ENCODE measurements at places on chromosomes 13 and 19.

DNA sequence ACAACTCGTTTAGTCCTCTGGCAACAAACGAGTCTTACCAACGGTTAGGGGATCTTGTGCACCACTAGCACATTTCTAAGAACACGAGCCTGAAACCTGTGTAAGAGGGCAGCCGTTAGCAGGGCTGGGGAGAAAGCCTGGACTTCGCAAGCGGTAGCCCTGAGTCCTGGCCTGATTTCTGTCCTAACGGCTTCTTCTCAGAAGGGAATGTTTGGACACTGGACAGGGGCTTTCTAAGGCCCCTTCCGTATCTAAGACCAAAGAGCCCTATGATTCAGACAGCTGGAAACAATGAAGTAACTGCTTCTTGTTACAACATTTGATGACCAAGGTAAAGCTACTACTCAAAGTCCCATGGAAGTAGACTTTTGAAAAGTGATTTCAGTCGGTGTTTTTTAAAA lies 2.2 kb downstream of the ANKRD10 start:
- DNase-seq = no peak

DNA sequence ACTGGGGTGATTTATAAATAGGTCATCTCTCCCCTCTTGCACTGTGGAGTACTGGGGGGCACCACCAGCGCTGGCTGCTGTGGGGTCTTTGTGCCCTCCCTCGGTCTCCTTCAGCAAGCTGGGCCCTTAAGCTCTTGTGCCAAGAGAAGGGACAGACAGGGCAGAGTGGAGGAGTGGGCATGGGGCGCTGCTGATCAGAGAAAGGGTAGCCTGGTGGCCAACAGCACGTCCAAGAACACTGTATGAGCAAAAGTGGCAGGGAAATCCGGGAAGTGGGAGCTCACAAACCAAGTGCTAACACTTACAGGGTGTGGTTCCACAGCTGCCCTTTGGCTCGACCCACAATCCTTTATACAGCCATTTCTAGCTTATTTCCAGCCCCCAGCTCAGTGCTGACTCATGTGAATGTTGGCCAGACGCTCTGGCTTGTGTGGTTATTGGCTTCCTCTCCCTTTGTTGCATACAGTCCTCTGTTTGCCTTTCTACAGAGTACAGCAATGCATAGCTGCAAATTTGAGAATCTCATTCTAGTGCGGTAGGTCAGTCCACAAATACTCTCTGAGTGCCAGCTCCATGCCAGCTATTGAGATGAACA lies 298.8 kb downstream of the SHISA2 start:
- DNase-seq = no peak

DNA sequence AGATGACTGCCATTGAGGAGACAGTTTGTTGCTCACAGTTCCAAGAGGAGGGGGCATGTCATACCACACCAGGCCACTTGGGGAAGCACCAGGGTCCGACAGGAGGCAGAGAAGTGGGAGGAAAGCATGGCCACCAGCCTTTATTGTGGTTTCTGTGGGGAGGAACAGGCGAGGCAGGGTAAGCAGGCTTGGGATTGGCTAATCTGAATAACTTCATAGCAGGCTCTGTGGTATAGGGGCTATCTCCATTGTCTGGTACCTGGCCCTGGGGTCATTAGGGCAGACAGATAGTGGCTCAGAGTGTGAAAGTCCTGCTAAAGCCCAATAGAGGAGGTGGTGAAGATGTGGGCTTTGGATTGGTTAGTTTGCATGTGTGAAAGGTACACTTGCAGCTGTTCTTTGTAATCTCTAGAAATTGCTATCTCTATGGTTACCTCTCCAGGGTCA lies 35.5 kb downstream of the CBY2 start:
- DNase-seq = no peak

DNA sequence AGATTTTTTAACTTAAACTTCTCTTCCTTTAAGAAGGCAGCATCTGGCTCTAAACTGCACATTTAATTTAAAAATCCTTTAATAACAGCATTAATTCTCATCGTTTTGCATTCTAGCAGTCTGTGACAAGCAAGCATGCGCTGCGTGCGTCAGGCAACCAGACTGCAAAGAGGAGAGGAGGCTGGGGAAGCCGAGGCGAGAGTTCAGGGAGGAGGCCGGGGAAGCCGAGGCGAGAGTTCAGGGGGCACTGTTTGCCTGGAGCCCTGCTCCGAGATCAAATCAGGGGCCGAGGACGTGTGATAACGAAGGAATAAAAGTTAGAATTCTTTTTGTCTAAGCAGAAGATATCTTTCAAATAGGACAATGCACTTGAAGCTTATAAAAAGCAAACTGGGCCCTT lies 435.7 kb downstream of the EFNB2 start:
- DNase-seq = no peak

GRCh38 chr13:89554801-89555200 lies 1792.7 kb upstream of the MIR17HG start:
- DNase-seq = no peak

- no peak for DNase-seq
Measured at GRCh38 chr13:66322193-66322740, 907.9 kb downstream of the PCDH9 start.

DNA sequence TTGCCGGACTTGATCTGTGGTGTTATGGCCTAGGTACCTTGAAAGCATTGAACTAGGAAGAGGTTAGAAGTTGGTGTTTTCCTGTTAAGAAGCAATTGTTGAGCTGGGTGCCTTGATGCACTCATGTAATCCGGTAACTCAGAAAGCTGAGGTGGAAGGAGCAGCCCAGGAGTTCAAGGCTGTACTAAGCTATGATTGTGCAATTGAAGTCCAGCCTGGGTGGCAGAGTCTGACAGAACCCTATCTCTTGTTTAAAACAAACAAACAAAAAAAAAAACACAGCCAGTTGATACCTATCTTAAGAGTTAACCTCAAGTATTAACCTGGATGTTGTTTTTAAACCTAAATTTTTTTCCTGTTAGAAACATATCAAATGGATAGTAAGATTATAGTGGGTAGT lies 19.3 kb downstream of the SAFB start:
- DNase-seq = no peak

DNA sequence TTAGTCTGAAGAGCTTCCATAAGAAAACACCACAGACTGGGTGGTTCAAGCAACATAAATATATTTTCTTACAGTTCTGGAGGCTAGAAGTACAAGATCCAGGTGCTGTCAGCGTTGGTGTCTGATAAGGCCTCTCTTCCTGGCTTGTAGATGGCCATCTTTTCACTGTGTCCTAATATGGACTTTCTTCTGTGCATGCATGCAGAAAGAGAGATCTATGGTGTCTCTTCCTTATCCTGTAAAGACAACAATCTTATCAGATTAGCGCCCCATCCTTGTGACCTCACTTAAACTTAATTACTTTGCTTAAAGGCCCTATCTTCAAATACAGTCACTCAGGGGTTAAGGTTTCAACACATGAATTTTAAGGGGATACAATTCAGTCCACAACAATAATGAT lies 14.1 kb upstream of the NDFIP2 start:
- no peak for DNase-seq

DNA sequence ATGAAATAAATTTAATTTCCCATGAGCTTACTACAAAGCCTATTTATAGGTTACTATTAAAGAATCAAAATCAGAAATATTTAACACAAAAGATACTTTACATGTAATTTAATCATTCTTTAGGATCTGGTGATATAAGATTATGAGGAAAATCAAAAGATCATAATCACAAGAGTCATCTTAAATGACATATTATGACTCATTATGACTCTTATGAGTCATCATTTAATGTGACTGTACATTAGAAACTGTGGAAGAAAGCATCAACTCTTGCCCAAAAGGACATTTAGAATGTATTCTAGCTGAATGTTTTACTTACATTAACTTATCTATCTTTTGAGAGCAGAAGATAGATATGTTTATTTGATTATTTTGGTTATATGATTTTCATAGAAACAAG lies 458.6 kb downstream of the DCT start:
- DNase-seq = no peak

- no peak for DNase-seq
Measured at GRCh38 chr19:35431145-35431807, 16.8 kb upstream of the FFAR2 start.

GRCh38 chr13:88840085-88840484 lies 1168.9 kb downstream of the SLITRK5 start:
- DNase-seq = no peak

DNA sequence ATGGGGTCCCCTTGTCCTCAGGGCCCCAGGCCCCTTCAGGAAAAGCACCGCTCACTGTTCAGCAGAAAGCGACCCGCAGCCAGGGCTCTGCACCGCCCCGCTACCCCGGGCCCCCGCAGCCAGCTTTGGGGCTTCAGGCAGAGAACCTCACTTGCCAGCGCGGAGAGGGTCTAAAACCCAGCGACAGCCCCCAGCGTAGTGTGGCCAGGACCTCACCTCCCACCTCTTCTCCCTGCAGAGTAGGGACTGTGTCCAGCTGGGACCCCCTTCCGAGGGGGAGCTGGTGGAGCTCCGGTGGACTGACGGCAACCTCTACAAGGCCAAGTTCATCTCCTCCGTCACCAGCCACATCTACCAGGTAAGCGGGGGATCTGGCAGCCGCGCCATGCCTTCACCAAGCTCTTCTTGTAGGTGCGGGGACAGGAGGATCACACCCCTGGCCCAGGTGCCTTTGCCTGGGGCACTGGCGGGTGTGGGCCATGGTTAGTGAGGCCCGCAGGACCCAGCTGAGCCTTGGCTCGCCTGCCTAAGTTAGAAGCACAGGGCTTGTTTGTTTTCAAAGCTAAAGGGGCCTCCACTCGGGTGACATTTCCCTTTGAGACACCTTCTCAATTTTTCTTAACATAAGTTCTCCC lies 175.7 kb downstream of the KDM4B start:
- no peak for DNase-seq

GRCh38 chr19:2278459-2279158 lies 3.4 kb downstream of the PEAK3 start:
- no peak for DNase-seq

- DNase-seq = no peak
Measured at GRCh38 chr19:28289295-28290063, 923.5 kb downstream of the UQCRFS1 start.

GRCh38 chr13:23865906-23866305 lies 23.3 kb downstream of the MIPEP start:
- DNase-seq = no peak

DNA sequence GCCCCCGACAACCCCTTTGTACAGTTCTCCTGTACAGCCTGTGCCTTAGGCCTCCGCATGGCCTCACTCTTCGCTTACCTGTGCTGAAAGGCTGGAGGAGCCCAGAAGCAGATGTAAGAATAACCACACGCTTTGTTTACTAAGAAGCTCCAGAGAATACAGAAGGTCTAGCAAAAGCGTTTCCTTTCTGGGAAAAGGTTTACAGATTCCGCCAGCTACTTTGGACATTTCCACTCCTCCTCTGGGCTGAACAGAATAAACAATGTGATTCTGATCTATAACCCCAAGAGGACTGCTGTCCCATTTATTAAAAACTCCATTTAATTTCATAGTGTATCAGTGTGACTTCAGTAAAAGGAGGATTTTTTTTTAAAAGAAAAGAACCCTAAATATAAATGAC lies 339.2 kb downstream of the DNAJC15 start:
- no peak for DNase-seq

All from CD4-positive, CD25-positive, alpha-beta regulatory T cell (primary cell).